ENCODE measurements at places on chromosomes 5 and 9.

- no peak for DNase-seq
These were observed 4.4 kb upstream of the ELL2 start for GRCh38 chr5:95966005-95966404.

- no peak for DNase-seq
These were observed 125.2 kb upstream of the SMIM23 start for GRCh38 chr5:171660434-171660833.

- no peak for DNase-seq
These were observed 38.1 kb upstream of the HNRNPA0 start for GRCh38 chr5:137792303-137792702.

DNA sequence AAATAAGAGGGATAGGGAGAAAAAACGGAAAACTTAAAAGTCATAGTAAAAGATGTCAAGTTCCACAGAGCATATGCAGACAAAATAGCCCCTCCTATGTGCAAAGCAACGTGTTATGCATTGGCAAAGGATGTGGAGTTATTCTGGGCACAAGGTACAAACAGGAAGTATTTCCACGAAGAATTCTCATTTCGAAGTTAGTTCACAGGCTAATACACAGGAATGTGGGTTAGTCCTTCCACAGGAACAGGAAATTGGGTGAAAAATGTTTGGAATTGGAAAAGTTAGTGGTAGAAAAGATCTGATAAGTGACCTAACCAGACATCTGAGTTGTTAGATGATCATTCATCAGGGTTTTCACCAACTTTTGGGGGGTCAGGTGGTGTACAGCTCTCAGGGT lies 326.6 kb downstream of the EBF1 start:
- DNase-seq: no peak

GRCh38 chr5:94057217-94057616 lies 315.8 kb upstream of the POU5F2 start:
- DNase-seq: no peak

DNA sequence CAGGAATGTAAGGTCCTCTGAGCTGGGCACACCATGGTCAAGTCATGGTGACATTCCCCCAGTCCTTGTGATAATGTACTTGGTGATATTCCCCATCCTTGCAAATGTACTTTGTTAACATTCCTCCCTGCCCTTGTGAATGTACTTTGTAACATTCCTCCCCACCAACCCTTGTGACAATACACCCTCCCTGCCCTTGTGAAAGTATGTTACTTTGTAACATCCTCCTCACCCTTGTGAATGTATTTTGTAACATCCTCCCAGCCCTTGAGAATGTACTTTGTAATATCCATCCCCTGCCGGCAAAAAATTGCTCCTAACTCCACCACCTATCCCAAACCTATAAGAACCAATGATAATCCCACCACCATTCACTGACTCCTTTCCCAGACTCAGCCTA lies 53.3 kb downstream of the RAPGEF6 start:
- DNase-seq: no peak

GRCh38 chr9:19408693-19409400 lies at the start of gene ACER2:
Gene ACER2, plus strand, starts transcription at chr9:19409009. Its CDS starts 76 bp downstream, at chr9:19409085.
- DNase-seq: peak; percentile 40

DNA sequence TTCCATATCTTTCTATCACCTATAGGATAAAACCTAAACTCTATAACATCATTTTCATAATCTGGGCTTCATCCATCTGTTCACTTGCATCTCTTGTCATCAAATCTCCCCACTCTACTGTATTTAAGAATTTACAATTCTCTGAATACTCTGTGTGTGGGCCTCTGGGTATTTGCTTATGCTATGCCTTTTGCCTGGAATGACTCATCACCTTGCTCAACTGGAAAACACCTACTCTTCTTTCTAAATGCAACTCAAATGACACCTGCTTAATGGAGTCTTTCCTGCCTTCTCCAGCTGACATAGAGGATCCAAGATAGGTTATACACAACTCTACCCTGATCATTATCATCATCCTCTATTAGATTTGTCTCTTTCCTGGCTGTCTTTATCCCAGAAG lies 421.7 kb downstream of the SPATA31D1 start:
- no peak for DNase-seq

DNA sequence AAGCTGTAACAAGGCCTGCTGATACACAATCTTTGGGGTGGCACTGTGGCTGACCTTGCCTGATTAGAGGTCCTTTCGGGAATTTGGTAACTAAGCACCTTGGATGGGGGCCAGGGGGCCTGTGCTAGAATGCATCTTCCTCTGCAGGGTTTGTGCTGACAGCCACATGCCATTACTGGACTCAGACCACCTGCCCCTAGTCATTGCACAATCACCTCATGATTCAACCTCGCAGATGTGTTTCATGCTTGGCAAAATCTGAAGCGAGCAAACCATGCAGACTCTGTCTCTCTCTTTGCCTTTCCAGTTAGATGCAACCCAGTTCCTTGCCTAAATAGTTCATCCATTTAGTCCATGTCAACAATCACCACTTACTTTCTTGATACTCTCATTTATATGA lies 96.5 kb upstream of the ERCC6L2 start:
- DNase-seq: no peak

- no peak for DNase-seq
These were observed 117.5 kb upstream of the ZNF366 start for GRCh38 chr5:72624641-72625236.

DNA sequence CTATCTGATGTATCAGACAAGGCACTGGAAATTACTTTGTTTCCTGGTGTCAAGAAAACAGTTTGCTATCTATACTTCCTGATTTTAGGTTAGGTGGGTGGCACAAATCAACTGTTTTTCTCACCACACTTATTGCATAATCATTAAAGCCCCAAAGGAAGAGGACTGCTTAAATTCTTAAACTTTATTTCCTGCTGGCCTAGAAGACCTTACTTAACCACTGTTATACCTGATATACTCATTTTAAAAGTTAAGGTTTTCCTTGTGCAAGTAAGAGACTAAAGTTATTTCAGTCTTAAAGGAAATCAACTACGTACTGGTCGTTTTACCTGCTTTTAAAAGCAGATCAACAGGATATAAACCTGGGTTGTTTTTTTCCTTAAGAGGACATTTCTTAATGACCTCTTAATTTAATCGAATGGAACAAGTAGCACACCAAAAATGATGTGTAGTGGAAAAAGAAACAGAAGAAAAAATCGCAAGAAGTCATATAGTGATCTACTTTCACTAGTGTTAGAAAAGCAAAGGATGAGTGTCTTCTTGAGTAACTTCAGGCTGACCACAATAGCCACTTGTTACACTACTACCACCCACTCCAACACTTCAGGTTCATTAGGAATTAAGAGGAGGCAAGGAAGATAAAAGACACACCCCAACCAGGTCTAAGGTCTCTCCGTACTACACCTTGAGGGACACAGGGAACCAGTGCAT lies 974 bp downstream of the CLINT1 start:
- DNase-seq: peak; percentile 85

DNA sequence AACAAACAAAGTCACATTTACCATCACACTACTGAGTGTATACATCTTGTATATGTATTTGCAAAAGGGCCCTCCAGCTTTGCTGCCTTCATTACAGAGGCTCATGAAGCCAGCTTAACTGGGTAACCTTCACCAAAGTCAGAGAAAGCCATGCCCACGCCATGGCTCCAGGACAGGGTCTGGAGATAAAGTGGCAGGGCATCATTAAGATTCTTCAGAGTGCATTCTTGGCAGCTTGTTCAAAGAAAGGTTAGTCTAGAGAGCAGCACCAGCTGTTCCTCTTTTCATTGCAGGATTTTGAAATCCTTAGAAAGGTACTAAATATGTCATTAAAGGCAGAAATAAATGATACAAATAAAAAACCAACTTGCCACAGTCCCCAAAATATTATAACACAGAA lies 333.2 kb downstream of the NDUFS4 start:
- DNase-seq: peak; percentile 13

DNA sequence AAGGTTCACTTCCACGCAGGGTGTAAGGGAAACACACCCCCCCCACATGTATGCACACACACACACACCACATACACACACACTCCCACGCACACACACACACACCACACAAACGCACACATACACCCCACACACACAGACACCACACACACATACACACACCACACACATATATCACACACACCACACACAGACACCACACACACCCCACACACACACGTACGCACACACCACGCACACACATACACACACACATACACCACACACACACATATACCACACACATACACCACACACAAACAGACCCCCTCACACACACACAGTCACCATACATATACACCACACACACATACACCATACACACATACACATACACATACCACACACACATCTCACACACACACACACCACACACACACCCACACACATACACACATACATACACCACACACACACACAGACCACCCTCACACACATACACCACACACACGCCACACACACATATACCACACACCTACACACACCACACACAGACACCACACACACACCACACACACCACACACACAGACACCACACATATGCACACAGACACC lies 44.3 kb upstream of the NEURL1B start:
- DNase-seq: no peak

DNA sequence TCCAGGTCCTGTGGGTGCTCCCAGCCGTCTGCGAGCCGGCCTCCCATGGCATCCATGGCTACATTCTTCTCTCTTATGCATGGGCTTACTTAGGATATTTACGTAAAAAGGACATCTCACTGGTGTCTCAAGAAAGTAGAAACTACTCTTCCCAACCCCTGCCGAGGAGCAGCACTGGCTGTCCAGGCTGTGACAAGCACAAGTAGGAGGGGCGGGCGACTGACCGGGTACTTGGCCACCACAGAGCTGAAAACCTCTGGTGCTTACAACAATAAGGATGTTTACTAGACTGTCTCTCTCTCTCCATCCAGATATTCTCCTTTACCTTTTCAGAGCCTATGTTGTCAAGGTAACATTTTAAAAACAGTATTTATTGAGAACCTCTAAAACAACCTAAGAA lies 56.3 kb upstream of the TBC1D9B start:
- no peak for DNase-seq

DNA sequence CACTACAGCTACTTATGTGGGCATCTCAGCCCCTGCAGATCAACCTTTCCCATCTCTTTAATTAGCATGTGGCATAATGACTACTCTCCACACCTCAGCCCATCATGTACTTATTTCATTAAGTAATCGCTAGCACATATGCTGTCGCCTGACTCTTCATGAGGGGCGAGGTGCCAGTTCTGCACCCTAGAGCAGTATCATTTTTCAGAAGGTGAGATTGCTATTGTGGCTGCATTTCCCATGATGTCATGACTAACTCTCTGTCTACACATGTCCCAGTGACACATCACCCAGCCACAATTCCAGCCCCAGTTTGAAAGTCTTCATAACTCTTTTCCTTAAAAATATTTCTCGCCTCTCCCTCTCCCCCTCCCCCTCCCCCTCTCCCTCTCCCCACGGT lies 7.6 kb upstream of the F2RL1 start:
- no peak for DNase-seq

DNA sequence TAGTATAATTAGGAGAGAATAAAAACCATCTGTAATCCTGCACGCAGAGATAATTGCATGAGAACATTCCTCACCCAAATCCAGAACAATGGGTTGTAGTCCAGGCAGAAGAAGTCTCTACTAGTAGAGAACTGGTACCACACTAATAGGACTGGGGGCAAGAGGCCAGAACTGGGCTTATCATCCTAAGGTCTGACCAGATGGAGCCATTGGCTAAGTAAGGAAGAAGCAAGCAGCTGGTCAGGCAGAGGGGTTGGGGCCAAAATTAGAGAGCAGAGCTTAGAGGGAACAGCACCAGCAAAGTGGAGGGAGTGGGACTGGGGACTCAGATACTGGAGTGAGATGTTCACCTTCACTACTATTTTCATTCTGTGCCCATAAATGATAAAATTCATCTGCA lies 35.4 kb upstream of the MAP1B start:
- DNase-seq: no peak

DNA sequence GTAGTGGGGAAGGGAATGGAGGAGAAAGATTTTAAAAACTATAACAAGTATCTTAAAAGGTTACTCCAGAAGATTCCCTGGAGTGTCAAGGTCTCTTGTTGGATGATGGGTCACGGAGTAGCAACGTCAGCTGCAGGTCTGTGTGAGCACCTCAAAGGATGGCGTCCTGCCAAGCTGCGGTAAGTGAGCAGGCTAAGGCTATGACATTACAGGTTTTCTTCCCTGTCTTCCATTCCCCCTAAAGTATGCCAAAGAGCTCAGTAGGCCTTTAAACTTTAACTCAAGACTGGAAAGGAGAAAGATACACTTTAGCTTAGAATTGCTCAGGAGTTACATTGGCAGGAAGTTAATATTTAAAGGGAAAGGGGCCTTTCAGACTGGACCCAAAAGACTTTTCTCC lies 17.5 kb downstream of the SPOCK1 start:
- DNase-seq: no peak

DNA sequence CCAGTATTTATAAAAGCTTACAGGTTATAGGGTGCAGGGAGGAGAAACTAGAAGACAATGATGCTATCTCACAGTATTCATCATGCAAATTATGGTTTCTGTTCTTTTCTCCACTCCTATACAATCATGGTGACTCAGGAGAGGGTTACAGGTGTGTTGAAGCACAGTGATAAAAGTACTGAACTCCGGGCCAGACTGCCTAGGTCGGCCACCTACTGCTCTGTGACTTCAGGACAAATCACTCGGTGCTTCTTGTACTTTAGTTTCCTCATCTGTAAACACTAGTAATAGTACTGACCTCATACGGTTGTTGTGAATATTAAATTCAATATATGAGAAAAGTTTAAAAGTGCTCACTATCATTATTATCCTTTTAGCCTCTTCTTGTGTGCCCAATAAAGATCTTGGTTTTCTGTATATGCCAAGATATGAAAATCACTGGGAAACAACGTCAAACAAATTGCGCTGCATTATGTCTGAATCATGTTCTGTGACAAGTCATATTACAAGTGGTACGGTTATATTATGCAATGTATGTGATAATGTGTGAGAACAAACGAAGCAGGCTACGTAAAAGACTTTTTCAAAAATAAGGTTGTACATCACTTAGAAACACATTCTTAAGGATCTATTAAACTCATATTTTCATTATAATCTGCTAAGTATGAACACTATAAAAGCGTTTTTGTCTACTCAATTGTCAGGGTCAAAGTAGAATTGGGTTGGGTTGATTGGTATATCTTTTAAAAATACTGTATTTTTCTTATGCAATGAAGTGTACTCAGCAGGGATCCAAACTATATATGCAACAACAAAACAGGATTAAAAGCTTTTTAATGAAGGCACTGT lies 153.3 kb downstream of the EFNA5 start:
- DNase-seq: no peak

GRCh38 chr5:56962286-56962685 lies 10.4 kb upstream of the MIER3 start:
- no peak for DNase-seq

GRCh38 chr9:110546411-110546871 lies 33.1 kb downstream of the SVEP1 start:
- DNase-seq: no peak

DNA sequence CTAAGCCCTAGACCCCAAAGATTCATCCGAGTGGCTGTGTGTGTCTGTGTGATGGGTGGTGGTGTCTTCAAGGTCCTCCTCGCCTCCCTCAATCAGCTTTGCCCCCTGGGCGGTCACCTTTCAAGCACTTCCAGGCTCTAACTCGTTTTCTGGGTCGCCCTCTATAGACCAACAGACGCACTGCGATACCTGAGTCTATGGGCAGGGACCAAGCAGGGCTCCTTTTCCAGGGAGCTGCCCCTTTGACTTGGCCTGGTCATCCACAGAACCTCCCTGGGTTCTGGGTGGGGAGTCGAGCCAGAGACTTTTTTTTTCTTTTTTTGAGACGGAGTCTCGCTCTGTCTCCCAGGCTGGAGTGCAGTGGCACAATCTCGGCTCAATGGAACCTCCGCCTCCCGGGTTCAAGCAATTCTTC lies 1.1 kb downstream of the SLC27A4 start:
- peak; percentile 66 for DNase-seq

- peak; percentile 44 for DNase-seq
These were observed 151.4 kb downstream of the HSD17B3 start for GRCh38 chr9:96150324-96151227.

Measured in AML-193 (cell line).